ENCODE measurements at places on chromosomes 12 and 14.

GRCh38 chr12:81450920-81451739, 308.0 kb downstream of the PPFIA2 start:
- DNase-seq = no peak

- no peak for DNase-seq
Measured at GRCh38 chr12:122004633-122005071, 17.0 kb upstream of the BCL7A start.

DNA sequence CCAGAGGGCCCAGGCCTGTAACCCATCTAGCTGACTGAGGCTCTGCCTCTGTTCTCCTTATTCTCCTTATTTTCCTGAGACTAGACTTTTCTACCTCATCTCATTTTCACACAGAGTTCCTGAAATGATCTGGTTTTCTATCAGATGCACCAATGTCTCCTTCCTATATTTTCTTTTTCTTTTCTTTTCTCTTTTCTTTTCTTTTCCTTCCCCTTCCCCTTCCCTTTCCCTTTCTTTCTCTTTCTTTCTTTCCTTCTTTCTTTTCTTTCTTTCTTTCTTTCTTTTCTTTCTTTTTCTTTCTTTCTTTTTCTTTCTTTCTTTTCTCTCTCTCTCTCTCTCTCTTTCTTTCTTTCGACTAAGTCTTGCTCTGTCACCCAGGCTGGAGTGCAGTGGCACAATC, 3.0 kb upstream of the CCDC184 start:
- no peak for DNase-seq

- DNase-seq = no peak
Measured at GRCh38 chr14:38039496-38039895, 168.2 kb upstream of the SSTR1 start.

GRCh38 chr14:105881021-105881930, 354.9 kb downstream of the TMEM121 start:
- no peak for DNase-seq

GRCh38 chr12:53907103-53907502, 31.5 kb upstream of the HOXC13 start:
- no peak for DNase-seq

DNA sequence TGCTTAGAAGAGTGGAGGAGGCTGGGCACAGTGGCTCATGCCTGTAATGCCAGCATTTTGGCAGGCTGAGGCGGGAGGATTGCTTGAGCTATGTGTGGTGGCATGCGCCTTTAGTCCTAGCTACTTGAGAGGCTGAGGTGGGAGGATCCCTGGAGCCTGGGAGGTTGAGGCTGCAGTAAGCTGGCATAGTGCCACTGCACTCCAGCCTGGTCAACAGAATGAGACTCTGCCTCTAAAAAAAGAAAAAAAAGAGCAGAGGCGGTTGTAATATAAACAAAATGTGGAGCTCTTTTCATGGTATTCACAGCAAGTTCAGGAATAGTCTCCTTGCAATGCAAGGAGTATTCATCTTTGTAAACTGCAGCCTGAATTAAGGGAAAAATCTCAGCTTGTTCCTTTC, 27.2 kb downstream of the ARID2 start:
- no peak for DNase-seq

DNA sequence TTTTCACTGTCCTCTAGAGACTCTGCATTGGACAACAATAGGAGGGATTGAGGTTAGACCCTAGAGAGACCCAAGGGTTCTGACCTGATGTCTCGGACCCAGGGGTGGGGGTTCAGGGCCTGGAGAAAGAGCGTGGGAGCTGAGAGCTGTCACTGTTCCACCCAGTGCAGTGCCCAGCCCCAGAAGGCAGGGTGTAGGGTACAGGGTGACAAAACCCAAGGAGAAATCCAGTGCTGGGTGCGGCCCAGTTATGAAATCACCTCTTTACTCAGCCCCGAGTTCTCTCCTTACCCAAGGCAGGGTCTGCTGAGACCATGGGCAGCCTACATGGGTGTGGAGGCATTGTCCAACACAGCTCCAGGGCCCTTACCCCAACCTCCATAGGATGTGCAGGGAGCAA, 2.6 kb downstream of the AQP2 start:
- DNase-seq = no peak

- DNase-seq = no peak
Measured at GRCh38 chr14:28656704-28657255, 109.8 kb upstream of the FOXG1 start.

- no peak for DNase-seq
Measured at GRCh38 chr12:50110127-50110761, 1.8 kb upstream of the COX14 start.

GRCh38 chr12:58750484-58750883, 169.8 kb downstream of the LRIG3 start:
- no peak for DNase-seq
